SK-N-SH (cell line): ENCODE measurements at places on chromosomes 5 and 9.

GRCh38 chr5:132258102-132259068 is 889 bp downstream of the PDLIM4 start:
- DNase-seq, result peak; percentile 55

DNA sequence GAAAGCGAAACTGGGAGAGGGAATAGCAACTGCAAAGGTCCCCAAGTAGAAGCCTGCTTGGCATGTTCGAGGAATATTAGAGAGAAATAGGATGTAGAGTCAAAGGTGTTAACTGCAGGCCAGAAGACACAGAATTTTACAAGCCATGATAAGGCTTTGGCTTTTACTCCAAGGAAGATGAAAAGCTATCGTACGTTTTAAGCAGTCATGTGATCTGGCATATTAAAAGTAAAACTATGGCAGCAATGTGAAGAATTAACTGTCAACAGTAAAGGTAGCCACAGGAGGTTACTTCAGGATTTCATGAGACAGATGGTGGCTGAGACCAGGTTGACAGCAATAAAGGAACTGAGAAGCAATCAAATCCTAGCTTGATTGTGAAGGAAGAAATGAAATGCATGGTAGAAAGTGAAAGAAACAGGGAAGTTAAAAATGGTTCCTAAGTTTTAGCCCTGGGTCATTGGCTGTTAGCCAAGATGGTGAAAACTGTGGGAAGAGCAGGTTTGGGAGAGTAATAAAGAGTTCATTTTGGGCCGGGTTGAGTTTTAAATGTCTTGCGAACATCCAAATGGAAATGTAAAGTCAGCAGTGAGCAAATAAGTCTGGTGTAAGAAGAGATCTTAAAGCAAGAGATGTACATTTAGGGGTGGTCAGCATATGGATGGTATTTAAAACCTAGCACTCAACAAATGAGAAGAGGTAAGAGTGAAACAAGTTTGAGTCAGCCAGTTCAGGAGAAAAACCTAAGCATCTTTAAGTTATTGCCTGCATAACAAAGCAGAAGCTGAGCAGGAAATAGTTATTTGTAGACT is 20.3 kb upstream of the TTC33 start:
- no peak for DNase-seq

GRCh38 chr5:34564710-34565235 is 91.4 kb upstream of the RAI14 start:
- DNase-seq, result no peak

DNA sequence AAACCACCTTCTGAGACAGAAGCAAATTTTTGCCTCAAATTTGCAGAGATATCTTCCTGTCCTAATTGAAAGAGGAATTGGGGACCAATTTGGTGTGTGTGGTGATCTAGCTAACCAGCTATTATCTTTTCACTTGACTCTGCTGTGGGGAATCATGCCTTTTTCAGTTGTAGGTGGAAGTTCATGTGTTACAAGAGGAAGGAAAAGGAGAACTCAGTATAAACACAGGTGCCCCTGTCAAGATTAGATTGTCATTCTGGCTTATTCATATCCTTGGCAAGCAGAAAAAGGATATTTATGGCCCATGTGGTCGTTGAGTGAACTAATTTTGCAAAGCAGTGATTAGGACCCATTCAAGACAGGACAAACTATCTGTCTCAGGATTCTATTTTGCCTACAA is 336.8 kb upstream of the SLC30A5 start:
- no peak for DNase-seq
